Germinal center (tissue), 1 donor: ENCODE measurements at places on chromosomes 4 and X.

GRCh38 chr4:142155347-142155746 is 519.0 kb downstream of the IL15 start:
- no peak for DNase-seq

DNA sequence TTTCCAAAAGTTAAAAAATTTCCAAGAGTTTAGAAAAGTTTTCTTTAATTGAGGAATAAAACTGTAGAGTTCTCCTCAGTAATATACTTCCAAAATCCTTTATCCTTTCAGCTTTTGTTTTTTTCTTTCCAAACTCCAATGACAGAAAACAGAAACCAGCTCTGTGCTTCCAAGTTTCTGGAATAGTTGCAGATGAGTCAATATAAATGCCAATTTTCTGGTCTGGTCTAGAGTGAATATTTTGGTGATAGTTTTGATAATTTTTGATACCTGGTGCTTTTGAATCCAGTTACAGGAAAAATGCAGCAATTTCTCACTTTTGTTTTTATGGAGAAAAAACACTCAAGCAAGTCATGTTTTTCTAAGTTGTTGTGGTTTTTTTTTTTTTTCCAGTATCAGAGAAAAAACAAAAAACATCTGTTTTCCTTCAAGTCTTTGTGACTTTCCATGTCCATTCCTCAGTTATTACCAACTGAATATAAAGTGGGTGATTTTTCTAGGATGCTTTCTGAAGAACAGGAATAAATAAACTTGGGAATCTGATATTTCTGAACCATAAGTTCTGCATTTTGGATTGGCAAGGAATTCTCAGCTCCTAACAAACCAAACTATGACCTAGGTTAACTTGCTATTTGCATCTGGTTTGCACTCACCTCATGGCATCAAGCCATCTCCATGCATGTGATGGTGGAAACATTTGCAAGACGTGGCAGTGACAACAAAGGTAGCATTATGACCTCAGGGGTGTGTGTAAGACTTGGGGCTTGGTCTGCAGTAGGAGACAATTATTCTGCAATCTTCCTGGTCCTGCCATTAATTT is 139.1 kb downstream of the VEGFC start:
- no peak for DNase-seq

- no peak for DNase-seq
These were observed 405.4 kb downstream of the AR start for GRCh38 chrX:67949270-67949669.

DNA sequence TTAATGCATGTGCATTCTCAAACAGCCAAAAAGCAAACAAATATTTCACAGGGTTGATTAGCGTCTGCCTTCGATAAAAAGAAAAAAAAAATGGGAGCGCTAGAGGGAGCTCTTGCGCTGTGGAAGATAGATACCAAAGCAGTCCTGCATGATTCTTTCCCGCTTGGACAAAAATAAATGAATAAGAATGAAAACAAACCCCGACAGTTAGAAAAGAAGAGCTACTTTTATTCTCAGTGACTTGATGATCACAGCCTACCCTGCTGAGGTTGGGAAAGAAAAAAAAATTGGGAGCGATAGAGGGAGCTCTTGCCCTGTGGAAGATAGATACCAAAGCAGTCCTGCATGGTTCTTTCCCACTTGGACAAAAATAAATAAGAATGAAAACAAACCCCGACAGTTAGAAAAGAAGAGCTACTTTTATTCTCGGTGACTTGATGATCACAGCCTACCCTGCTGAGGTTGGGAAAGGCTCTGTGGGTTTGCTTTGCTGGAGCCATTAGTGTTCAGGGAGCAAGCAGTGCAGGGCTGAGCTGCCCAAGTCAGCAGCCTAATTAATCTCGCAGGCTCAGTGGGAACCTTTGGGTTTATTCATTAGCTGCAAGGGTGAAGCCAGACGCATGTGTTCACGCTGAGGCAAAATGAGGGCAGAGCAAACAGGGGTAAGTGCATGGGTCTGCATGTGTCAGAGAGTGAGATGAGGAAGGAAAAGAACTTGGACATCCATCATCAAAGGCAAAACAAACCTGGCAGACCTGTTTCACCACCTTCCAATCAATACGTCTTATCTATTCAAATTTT is 249.3 kb upstream of the PRKX start:
- no peak for DNase-seq

GRCh38 chrX:84118315-84118714 is 69.7 kb downstream of the RPS6KA6 start:
- DNase-seq, result no peak

DNA sequence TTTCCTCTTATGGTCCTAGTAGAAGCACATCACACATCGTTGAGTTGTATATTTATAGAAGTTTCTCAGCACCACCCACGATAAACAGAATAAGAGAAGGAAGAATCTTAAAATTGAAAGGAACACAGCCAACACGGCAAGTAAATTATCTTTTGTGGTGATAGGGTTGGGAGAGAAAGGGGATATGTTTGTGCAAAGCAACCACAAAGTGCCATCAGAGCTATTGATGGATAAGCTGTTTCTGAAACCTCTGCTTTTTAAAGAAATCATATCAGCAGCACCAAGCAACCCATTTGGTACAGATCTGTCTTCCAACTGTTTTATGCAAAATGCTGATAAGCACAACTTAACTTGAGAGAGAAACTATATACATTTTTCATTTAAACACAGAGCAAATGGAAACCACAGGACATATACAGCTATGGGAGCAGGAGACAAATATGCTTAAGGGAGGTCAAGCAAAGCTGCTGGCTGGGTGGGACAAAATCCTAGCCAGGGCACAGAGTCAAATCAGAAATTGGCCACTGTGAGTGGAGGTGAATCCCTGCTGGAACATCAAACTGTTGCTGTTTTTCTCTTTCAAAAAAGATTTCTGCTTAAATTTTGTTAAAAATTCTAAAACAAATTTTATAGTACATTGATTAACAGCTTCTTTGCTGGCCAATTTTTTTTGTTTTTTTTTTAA is 194.0 kb upstream of the HHIP start:
- no peak for DNase-seq

GRCh38 chr4:71453531-71453930 is 114.7 kb downstream of the SLC4A4 start:
- no peak for DNase-seq
